Stimulated activated CD4-positive, alpha-beta T cell treated with anti-CD3 and anti-CD28 coated beads, Interleukin-1b, Interleukin-23, amount 100 ng/mL, for 4 hours (primary cell): ENCODE measurements at places on chromosomes 12 and 14.
A peak's percentile ranks its signal among the peaks of the same experiment; 100 is the strongest.

DNA sequence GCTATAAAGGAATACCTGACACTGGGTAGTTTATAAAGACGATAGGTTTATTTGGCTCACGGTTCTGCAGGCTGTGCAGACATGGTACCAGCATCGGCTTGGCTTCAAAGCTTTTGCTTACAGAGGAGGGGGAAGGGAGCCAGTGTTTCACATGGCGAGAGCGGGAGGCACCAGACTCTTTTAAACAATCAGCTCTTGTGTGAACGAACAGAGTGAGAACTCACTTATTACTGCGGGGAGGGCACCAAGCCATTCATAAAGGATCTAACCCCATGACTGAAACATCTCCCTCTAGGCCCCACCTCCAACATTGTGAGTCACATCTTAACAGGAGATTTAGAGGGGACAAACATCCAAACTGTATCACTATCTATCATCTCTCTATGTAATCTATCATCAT is 227.4 kb downstream of the TMEM132D start:
- no peak for DNase-seq

- DNase-seq, result no peak
These were observed 161.3 kb downstream of the RPL10L start for GRCh38 chr14:46490238-46490685.

- DNase-seq, result no peak
These were observed 60.5 kb downstream of the FBXW8 start for GRCh38 chr12:116971222-116971621.

- DNase-seq, result no peak
These were observed 36.1 kb downstream of the KCTD10 start for GRCh38 chr12:109440851-109441490.

DNA sequence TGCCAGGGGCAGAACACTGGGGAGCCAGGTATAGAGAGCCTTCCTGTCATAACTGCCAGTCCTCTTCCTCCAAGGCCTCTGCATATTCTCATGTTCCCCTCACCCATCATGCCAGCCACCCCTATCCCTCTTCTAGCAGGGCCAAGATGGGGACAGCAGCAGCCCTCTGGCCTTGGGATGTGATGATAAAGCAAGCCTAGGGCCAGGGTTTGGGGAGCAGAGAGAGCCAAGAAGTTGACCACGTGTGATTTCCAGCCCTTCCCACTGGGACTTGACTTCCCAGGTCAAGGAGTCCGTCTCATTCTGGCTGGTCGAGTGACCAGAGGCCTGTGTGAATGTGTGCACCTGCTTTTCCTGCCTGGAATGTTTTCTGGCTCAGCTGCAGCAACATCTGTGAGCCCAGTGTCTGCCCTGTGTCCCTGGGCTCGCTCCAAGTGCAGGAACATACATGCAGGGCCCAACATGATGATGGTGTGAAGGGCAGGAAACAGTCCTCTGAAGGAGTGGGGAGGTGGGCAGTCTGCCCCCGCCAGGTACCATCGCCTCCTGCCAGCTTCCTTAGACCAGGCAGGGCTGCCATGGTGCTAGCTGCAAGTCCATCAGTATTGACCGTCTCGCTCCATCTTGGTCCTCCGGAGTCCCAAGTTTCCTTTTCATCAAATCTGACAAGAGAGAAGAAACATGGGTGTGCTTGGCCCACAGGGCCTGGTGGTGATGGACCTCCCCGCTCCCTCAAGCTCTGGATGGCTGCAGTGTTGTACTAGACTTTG is 21.0 kb downstream of the VASH1 start:
- no peak for DNase-seq

DNA sequence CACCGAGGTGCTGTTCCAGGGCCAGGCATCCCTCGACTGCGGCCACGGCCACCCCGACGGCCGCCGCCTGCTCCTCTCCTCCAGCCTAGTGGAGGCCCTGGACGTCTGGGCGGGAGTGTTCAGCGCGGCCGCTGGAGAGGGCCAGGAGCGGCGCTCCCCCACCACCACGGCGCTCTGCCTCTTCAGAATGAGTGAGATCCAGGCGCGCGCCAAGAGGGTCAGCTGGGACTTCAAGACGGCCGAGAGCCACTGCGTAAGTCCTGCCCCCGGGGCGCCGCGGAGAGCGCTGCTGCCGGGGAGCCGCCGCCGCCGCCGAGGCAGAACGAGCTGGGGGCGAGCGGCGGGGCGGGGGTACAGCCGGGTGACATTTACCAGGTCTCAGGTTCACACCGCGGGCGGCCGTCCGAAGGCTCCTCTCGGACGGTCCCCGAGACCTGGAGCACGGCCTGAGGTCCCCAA is 1.4 kb downstream of the PLXNC1 start:
- DNase-seq, result peak; percentile 17

DNA sequence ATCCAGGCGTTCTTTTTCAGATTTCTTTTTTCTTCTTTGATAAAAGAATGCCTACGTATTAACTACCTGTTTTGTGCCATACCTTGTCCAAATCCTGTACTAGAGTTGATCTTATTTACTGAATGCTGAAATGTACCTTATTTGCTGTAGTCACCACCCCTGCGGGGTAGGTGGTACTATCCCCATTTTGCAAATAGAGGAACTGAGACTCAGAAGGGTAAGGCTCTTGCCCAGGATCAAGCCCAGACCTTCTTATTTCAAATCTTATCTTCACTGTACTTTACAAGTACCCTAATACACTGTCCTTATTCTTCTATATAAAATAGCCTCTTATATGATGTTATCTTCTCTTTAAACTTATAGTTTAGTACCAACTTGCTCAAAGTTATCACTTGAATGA is 206.5 kb downstream of the SLC41A2 start:
- no peak for DNase-seq

DNA sequence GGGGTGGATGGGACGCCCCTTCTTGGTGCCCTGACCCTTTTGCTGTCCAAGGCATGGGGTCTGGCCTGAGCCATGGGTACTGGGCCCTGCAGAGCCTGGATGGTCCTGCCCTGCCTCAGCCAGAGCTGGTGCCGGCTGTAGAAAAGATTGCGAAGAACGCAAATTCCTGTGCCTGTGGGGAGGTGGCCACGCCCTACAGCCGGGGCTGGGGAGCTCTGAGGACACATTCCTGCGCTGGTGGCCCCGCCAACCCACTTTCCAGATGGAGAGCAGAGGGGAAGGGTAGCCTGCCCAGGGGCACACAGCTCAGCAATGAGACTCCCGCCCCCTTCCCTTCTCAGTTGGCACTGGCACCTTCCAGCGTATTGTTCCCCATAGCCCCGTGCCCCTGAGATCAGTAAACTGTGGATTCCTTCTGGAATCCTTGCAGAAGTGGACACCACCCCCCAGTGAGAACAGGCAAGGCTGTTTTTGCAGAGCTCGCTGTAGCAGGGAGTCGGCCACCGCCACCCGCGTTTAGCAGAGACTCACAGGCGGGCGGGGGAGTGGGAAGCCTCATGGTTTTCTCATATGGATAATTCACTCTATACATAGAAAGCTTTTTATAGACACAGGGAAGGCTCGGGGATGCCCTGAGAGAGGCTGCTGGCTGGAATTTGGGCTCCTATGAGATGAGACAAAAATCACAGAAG is 8.6 kb downstream of the INF2 start:
- no peak for DNase-seq

GRCh38 chr12:58433959-58434358 is 486.3 kb downstream of the LRIG3 start:
- no peak for DNase-seq

- no peak for DNase-seq
These were observed 94.1 kb downstream of the SLC25A47 start for GRCh38 chr14:100416921-100417860.

DNA sequence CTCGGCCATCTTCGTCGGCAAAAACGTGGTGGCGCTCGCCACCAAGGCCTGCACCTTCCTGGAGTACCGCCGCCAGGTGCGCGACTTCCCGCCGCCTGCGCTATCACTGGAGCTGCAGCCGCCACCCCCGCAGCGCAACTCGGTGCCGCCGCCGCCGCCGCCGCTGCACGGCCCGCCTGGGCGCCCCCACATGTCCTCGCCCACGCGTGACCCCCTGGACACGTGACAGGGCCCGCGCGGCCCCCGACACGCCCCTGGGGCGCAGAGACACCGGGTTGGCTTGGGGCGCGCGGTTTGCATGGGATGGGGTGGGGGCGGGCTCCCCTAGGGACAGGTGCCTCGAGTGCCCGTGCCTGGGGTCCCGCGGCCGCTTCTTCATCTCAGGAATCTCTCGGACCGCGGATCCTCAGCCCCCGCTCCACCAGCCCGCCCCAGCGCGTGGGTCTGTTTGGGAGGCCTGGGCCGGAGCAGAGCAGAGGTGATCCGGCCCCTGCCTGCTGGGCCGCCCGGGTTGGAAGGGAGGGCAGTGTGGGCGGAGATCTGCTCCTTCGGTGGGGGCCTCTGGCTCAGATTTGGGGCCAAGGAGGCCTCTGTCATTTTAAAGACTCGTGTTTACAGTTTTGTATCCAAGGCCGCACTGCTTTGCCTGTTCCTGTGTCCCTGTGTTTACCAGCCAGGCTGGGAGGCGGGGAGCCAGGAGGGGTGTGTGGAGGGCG is 3.3 kb downstream of the TMEM121 start:
- DNase-seq, result no peak

- no peak for DNase-seq
These were observed 189.0 kb downstream of the NTF3 start for GRCh38 chr12:5620896-5621295.

DNA sequence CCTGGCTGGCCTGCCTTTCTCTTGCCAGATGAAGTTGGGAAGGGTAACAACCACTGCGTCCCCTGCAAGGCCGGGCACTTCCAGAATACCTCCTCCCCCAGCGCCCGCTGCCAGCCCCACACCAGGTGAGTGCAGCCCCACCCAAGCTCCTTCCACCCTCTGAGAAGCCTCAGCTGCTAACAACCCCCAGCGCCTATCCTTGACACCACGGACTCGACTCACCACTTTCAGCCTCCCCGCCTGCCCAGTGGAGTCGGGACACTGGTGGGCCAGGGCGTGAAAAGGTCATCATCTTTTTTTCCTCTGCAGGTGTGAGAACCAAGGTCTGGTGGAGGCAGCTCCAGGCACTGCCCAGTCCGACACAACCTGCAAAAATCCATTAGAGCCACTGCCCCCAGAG is 2.1 kb downstream of the LTBR start:
- no peak for DNase-seq

- DNase-seq, result no peak
These were observed 35.7 kb upstream of the DDX11 start for GRCh38 chr12:31037931-31038330.

- DNase-seq, result no peak
These were observed 27.9 kb upstream of the ATP2A2 start for GRCh38 chr12:110253176-110253575.

- no peak for DNase-seq
These were observed 86.0 kb upstream of the ANO4 start for GRCh38 chr12:100708591-100708990.

DNA sequence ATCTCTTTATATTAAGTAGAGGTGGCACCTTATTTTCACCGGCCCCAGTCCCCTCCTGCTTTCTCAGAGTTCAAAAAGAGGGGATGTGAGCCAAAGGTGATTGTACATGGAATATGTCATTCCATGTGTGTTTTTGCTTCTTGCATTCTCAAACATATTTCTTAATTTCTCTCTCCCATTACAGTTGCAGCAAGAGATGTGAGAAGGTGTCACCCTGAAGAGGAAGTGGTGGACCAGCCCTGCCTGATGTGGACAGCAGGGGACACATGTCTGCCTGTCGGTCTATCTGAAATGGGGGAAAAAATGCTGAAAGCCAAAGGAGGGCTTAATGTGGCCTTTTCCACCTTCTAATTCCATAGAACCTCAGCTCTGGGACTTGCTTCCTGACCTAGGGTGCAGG is 1.9 kb upstream of the FOXN3 start:
- DNase-seq, result no peak

GRCh38 chr12:16564675-16565074 is 41.3 kb downstream of the LMO3 start:
- DNase-seq, result no peak

GRCh38 chr12:52686063-52686462 is 5.9 kb upstream of the KRT1 start:
- no peak for DNase-seq

GRCh38 chr12:19243551-19243950 is 114.0 kb downstream of the PLEKHA5 start:
- no peak for DNase-seq

GRCh38 chr14:88933191-88933590 is 108.7 kb downstream of the TTC8 start:
- DNase-seq, result no peak

DNA sequence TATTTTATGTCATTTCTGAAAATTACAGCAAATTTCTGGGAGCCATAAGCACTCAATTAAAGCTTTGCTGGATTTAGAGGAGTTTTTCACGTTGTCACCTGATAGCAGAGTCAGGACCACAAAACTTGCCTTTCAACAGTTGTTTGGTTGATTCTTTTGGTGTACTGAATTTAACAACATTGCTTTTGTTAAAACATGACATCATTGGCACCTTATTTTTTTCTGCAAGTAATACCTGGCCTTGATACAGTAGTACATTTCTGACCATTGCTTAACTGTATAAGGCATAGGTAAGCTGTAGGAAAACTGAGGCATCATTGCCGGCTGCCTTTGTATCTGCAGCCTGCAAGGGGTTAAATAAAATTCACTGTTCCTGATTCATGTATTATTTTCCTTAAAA is 4.5 kb upstream of the BCL11B start:
- DNase-seq, result no peak

GRCh38 chr12:121239351-121240061 is 29.6 kb downstream of the P2RX4 start:
- no peak for DNase-seq

GRCh38 chr12:93729934-93730333 is 52.8 kb downstream of the CRADD start:
- no peak for DNase-seq

- no peak for DNase-seq
These were observed 24.2 kb downstream of the OTUB2 start for GRCh38 chr14:94050231-94050880.

DNA sequence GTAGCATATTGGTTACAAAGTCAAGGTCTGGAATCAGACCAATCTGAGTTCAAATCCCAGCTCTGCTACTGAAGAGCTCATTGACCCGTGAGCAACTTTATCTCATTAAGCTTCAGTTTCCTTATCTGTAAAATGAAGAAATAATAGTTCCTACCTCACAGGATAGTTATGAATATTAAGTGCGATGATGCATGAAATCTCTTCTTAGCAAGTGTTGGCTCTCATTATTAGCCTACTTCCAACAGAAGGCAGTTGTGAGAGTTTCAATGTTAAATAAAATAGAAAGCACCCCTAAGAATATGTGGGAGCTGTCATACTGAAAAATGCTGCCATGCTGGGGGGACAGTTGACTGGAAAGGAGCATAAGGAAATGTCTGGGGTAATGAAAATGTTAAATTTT is 39.0 kb upstream of the ITPR2 start:
- no peak for DNase-seq

GRCh38 chr14:40487824-40488223 is 1055.6 kb upstream of the FBXO33 start:
- no peak for DNase-seq
